ENCODE measurements at places on chromosomes 4 and X.

- DNase-seq = no peak
These were observed 1212.4 kb downstream of the PCDH18 start for GRCh38 chr4:136319789-136320464.

GRCh38 chr4:106495476-106495875 lies 126.9 kb upstream of the GIMD1 start:
- DNase-seq = no peak

GRCh38 chrX:129557844-129558480 lies 17.9 kb downstream of the OCRL start:
- DNase-seq = no peak

- DNase-seq = no peak
These were observed 646.5 kb downstream of the GABRG1 start for GRCh38 chr4:45477311-45477733.

DNA sequence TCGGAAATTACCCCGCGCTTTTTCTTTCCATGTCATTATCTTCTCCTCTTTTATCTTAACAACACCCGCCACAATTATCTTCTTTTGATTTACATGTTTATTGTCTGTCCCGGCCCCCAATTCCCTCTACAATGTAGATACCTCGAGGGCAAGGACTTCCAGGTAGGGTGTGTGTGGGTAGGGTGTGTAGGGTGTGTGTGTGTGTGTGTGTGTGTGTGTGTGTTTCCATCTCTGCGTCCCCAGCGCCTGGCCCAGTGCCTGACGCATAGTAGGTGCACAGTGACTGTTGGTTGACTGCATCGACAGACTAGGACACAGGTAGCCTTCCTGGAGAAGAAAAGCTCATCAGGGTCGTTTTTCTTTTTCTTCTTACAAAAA lies 103.1 kb downstream of the UCHL1 start:
- DNase-seq = no peak

- DNase-seq = no peak
These were observed 43.8 kb upstream of the LAS1L start for GRCh38 chrX:65578346-65578745.

All from left colon (tissue), 2 donors.